NCI-H460 (cell line): ENCODE measurements at places on chromosomes 6 and 20.
A peak's percentile ranks its signal among the peaks of the same experiment; 100 is the strongest.

- no peak for DNase-seq
These were observed 10.7 kb upstream of the RAET1L start for GRCh38 chr6:150036081-150036480.

DNA sequence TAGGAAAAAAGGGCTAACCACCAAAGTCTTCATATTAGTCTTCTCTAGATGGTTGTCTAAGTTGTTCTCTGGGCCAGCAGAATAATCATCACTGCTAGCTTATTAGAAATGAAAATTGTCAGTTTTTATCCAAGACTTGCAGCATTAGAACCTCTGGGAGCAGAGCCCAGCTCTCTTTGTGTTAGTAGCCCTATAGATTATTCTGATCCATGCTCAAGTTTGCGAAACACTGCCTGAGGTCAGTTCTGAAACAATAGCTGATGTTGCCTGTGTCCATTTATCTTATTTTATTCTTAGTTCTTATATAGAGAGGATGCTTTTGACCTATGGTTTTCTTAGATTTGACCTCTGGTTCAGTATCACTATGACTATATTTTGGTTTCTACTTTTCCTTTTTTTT lies 66.9 kb downstream of the BCKDHB start:
- no peak for DNase-seq

GRCh38 chr20:63565699-63566335 lies 8.2 kb downstream of the HELZ2 start:
- DNase-seq = no peak

DNA sequence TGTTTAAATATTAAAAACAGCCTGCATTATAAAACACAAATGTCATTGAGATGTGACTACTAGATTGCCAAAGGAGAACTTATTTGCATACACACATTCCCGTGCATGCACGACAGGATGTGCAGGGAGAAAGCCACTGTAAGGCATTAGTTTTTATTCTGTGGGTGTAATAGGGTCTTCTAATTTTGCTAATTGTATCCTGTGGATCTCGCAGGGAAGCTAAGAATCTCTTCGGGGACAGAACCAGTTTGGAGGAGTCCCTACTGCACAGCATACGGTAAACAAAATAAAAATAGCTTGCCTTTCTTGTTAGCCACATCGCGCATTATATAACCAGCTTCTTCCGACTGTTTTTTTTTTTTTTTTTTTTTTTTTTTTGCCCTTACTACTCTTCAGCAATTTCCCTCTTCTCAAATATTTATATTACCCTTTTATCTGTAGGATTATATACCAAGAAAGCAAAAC lies 2.0 kb downstream of the ATXN1 start:
- DNase-seq = no peak

GRCh38 chr6:148367411-148368024 lies 24.9 kb downstream of the SASH1 start:
- no peak for DNase-seq

GRCh38 chr20:9287826-9288225 lies 218.9 kb downstream of the PLCB4 start:
- no peak for DNase-seq

- no peak for DNase-seq
These were observed 317.5 kb upstream of the POU3F2 start for GRCh38 chr6:98516866-98517265.

DNA sequence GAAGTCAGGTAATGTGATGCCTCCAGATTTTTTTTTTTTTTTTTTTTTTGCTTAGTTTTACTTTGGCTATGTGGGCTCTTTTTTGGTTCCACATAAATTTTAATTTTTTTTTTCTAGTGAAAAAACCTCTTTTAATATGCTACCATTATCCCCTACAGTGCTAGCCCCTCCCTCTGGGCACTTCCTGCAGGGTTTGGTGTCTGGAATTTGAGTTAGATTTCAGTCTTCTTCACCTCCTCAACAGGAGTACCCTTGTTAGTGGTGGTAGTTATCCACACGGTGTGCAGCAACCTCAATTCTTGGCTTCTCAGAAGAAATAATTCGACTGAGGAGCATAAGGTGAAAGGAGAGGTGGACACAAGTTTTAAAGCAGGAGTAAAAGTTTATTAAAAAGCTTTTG lies 128.8 kb upstream of the SYNCRIP start:
- DNase-seq = no peak

DNA sequence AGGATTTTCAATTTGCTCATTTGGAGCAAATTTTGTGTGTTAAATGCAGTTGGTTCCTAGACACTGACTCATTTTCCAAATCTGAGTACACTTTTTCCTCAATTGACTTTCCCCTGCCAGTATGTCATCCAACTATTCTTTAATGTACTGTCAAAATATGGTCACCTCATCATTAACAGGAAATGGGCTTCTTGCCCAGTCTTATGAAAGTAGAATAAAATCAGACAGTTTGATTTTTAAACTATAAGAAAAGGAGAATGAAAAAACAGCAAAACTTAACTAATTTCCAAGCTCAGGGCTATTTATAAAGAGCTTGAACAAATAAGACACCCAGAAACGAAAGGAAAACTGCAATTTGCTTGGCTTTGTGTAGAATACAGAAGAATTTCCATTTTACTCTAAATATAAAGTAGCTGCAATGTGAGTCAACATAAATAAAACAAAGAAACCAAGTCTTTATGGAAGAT lies 43.7 kb upstream of the RAB23 start:
- DNase-seq = no peak

DNA sequence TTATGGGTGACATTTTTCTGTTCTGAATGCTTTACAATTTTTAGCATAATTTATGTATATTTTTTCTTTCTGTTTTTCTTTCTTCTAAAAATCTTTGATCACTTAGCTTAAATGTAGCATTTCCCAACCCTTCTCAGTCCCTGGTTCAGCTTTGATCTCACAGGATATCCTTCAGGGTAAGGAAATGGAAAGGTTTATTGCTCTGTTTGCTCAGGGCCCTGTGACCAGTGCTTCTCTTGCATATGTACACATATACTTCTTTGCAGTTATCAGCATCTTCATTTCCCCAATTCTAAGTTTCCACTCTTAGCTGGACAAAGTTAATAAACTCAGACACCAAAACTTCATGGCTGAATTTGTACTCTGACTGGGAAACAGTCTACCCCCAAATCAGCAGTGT lies 30.6 kb downstream of the TMEM74B start:
- no peak for DNase-seq

- DNase-seq = no peak
These were observed 171.4 kb upstream of the QKI start for GRCh38 chr6:163243083-163243482.

- DNase-seq = no peak
These were observed 825.3 kb upstream of the GJE1 start for GRCh38 chr6:141307309-141307998.

GRCh38 chr6:87950614-87951013 lies 97.0 kb upstream of the SPACA1 start:
- no peak for DNase-seq

DNA sequence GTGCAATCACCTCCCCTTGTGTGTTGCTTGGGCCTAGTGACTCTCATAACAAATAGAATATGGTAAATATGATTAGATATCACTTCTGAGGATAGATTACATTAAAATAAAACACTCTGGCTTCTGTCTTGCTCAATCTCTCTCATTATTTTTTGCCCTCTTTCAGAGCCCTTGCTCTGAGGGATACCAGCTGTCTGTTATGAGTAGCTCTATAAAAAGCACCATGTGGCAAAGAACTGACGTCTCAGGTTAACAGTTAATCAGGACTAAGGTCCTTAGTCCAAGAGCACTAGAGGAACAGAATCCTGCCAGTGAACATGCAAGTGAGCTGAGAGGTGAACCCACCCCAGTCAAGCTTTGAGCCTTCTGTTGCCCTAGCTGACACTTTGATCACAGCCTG lies 402.2 kb upstream of the HTR1E start:
- no peak for DNase-seq

- DNase-seq = no peak
These were observed 18.4 kb downstream of the NUDT3 start for GRCh38 chr6:34374069-34374468.

DNA sequence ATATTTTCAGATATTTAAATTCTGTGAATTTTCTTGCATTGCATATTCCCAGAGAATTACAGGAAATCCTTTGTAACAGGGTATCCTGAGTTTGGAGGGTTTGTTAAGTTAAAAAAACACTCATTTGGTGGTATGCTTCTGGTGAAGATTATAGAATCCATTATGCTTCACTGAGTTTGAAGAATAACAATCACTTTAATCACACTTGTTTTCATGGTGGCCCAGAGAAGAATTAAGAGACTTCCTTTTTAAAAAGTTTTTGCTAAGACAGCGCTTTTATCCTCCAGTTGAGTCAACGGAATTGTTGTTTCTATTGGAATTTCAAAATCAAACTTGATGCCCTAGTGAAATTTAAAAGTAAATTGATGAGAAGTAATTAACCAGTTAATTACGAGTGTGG lies 17.4 kb downstream of the PLEKHG1 start:
- no peak for DNase-seq

DNA sequence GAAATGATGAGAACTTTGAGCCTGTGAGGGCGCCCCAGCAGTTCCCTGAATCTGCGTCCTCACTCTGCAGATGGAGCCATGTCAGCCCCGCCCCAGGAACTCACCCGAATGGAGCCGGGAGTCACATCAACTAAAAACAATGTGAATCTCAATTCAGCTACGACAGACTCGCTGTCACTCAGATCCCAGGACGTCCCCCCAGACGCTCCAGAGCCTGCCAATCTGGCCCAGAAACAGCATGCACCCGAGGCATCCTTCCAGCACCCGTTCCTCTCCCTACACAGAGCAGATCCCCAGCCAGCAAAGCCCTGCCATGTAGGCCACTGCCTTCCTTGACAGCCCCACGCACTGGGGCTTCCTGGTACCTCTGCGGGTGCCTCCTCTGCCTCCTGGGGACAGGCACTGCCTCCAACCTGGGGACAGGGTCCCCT lies 248.0 kb downstream of the TTLL2 start:
- DNase-seq = no peak

GRCh38 chr6:52253494-52253893 lies 9.2 kb upstream of the IL17F start:
- no peak for DNase-seq

DNA sequence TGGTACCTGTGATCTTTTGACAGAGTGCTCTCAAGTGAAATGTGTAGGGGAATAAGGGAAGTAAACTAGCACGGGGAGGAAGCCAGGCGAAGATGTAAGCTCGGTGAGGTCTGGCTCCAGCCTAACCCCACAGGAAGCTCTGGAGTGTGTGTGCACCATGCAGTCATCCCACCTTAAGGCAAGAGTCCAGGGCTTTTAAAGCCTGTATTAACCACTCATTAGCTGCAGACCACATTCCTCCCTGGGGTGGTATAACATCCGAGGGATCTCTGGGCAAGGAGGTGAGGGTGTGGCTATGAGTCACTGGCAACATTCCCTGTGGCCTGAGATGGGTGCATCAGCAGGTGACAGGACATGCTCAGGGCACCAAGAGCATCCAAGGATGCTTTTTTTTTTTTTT lies 12.5 kb upstream of the RANBP9 start:
- DNase-seq = no peak

DNA sequence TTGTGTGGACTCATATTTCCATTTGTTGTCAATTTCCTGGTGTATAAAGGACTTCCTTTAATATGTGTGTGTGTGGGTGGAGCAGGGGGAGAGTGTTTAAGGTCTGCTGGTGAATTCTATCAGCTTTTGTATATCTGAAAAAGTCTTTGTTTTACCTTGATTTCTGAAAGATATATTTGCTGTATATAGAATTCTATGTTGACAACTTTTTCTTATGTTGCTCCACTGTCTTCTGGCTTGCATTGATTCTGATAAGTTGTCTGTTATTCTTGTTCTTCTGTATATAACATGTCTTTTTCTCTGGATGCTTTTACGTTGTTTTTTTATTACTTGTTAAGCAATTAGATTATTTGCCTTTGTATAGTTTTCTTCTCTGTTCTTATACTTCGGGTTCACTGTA lies 90.0 kb upstream of the CEP162 start:
- DNase-seq = no peak

DNA sequence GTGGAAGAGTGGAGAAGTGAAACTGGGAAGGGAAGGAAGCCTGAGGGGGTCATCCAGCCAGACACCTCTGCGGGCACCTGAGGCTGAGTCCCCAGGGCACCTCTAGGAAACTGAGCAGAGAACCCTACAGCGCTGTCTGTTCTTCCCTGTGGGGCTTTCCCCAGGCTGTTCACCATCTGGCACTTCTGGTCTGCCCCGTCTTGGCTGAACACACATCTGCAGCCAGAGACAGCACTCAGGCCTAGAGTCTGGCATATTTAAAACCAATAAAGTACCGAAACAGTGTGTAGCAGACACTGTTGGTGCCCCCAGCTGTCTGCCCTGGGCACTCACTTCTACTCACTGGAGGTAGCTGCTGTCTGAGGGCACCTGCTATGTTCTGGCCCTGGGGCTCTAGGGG lies 9.4 kb upstream of the ARFGEF2 start:
- no peak for DNase-seq

GRCh38 chr6:37536491-37537190 lies 36.9 kb upstream of the CCDC167 start:
- DNase-seq = no peak

GRCh38 chr6:44456070-44456965 lies 68.8 kb downstream of the CDC5L start:
- DNase-seq = peak; percentile 51

- DNase-seq = no peak
These were observed 4.8 kb upstream of the TUBB2B start for GRCh38 chr6:3232017-3232945.

- no peak for DNase-seq
These were observed 2.9 kb downstream of the SDC4 start for GRCh38 chr20:45345104-45345936.

DNA sequence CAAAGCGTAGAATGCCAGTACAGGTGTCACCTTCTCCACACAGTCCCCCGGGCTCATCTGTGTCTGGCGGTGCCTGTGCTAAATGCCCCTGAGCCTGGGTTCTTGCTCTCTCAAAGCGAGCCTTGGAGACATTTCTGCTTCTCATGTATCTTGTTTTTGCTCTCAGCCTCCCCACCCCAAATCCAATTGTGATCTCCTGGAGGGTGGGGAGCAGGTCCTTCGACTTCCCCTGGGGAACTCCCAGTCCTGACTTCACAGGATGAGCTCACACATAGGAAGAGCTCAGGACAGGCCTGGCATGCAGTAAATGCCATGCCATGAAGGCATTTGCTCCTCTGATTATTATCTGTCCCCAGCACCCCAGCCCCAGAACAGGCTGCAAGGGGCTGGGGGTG lies 58.1 kb downstream of the NOL4L start:
- no peak for DNase-seq

DNA sequence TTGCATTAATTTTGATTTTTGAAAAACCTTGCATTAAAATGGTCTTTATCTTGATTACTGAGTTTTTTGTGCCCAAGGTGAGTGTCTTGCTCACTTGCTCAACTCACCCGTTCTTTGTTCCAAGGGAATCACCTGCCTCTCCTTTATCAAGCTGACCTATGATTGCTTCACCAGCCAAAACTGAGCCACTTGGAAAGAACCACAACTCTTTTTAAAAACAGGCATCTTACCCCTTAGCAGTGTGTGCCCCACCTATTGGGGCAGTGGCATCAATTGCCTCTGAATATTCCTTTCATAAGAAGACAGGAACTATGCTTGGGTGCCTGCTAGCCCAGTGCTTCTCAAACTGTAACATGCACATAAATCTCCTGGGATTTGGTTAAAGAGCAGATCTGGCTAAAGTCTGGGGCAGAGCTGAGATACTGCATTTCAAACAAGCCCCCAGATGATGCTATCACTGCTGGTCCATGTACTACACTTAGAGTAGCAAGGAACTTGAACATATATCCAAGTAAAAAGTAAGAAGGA lies 3.3 kb upstream of the STK38 start:
- DNase-seq = no peak
